ENCODE measurements at places on chromosomes 2 and 18. TPM values are rescaled to one million over a fixed set of nuclear protein-coding genes. Genes with fewer than 3 reads are reported as not detected.
A peak's percentile ranks its signal among the peaks of the same experiment; 100 is the strongest.

The CABYR gene
- total RNA-seq = not detected

The MC5R gene
- not detected for total RNA-seq

The LMAN1 gene
- total RNA-seq = 33.0 TPM

The SLC66A3 gene
- total RNA-seq = 5.0 TPM

The ANKRD62 gene
- not detected for total RNA-seq

The CD207 gene
- total RNA-seq = 0.59 TPM

The FOXI3 gene
- total RNA-seq = not detected

The TUBA3E gene
- not detected for total RNA-seq

The D2HGDH gene
- 31.0 TPM for total RNA-seq

The GPN1 gene
- total RNA-seq = 24.5 TPM

- no peak for DNase-seq
Observed at GRCh38 chr18:32242395-32242794, 52.6 kb downstream of the MEP1B start.

GRCh38 chr18:11366410-11366809, 217.0 kb upstream of the PIEZO2 start:
- no peak for DNase-seq

- no peak for DNase-seq
Observed at GRCh38 chr2:20222014-20222768, 2.7 kb downstream of the SDC1 start.

- DNase-seq = no peak
Observed at GRCh38 chr2:237647176-237648015, 20.0 kb downstream of the LRRFIP1 start.

DNA sequence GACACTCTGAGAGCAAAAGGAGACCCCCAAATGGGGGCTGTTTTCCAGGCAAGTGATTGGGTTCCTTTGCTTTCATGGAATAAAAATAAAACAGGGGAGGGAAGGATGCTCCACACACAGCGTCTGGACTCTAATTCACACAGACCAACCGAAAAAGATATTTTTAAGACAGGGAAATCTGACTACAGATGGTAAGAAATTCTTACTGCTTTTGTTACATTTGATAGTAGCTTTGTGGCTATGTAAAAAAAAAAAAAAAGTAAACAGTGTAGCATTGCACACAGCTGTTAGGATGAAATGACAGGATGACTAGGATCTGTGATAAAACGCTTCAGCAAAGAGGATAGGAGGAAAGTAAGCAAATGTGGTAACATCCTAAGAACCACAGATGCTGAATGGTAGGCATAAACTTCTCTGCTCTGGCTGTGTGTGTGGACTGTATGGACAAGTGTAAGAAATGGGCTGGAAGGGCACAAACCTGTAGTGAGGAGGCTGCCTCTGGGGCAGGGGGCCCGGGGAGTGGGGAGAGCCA, 207.6 kb downstream of the ANAPC1 start:
- DNase-seq = no peak

- no peak for DNase-seq
Observed at GRCh38 chr2:200317975-200318374, 11.5 kb downstream of the SPATS2L start.

DNA sequence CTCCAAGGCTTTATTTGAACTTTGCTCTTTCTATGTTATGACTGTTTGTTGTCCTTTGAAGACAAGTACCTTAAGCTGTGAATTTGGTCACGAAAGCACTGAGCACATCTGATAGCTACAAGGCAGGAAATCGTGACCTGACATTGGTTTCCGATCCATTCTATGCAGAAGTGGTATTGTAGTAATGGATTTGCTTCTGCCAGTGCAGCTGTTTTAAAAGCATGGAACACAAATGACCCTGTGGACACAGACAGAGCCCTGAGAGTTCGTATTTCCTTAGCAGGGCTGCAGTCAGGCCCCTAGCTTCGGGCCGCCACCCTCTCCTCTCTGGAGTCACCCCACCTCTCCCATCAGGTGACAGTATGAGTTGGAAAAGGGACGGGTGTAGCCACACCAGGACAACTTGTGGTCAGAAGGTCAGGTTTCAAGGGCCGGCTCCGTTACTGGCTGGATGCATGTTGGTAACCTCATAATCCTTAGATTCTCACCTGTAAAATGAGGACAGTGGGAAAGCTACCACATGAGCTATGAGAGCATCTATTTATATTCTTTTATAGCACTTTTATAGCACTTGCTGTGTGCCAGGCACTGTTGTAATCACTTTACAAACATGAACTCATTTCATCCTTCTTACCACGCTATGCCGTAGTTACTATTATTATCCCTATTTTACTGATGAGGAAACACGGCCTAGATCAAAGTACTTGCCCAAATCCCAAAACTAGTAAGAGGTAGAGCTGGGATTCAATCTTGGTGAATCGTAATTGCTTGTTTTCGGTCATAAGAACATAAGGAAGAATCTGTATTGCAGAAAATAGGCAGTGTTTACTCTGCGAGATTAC, 70.2 kb downstream of the SPATS2L start:
- peak; percentile 84 for DNase-seq

GRCh38 chr2:224556381-224556780, 28.8 kb downstream of the CUL3 start:
- no peak for DNase-seq

DNA sequence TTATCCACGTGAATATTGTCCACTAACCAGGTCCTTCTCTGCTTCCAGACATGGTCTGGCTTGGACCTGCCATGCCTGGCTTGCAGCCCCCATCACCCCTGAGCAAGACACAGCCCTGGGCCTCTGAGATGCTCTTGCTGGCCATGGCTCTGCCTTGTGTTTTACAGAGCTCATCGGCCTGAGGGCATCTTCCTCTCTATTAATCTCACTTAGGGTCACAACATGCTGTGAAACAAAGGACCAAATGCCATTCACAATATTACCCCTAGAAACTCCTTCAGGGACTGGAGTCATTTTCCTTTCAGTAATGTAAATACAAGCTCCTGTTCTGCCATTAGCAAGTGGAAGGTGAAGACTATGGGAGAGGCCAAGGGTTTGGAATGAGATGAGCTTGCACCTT, 6.8 kb upstream of the TPO start:
- DNase-seq = no peak

- no peak for DNase-seq
Observed at GRCh38 chr2:160375037-160375436, 118.6 kb downstream of the RBMS1 start.

DNA sequence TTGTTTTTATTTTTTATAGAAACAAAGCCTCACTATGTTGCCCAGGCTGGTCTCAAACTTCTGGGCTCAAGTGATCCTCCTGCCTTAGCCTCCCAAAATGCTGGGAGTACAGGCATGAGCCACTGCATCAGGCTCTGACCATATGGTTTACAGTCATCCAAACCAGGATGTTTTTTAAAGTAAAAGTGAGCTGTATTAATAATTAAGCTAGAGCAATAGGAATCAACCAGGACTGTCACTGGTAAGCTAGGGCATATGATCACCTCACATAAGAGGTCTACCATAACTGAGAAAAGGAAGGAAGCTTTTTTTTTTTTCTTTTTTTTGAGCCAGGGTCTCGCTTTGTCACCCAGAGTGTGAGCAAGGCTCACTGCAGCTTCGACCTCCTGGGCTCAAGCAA, 8.5 kb upstream of the RBBP8 start:
- no peak for DNase-seq

DNA sequence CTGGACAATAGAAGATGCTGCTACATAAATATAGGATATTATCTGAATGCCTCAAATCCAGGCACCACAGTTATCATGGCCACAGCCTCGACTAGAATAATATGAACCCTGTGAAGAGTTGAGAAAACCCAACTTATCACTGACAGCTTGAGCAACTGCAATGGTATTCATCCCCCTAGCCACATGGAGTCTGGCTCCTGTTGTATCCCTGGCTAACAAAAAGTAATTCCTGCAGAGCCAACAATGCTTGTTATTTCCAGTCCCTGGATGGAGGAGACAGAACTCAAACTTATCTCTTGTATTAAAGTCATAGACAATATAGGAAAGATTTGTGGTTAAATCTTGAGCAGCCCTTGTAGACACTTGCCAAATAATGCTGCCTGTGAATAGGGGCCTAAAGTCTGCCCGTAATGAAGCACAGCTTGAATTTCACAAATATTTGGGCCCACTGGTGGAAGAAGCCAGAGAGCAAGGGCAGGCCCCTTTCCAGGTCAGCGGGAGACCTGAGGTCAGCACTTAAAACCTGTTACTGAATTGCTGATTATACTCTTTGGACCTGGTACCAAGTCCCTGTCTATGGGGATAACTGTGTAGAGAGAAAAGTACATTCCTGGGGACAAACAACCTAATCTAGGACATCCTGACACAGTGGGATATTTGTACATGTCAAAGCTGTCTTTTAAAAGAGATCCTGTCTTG, 28.4 kb upstream of the SUCLG1 start:
- no peak for DNase-seq

GRCh38 chr2:3625186-3625585, 30.3 kb downstream of the COLEC11 start:
- DNase-seq = no peak

- peak; percentile 68 for DNase-seq
Observed at GRCh38 chr2:235669983-235670962, 176.4 kb downstream of the AGAP1 start.

All from psoas muscle (tissue), 8 donors.